ENCODE measurements at places on chromosomes 11 and 22.

- DNase-seq: no peak
Measured at GRCh38 chr11:19954899-19955298, 205.4 kb downstream of the DBX1 start.

GRCh38 chr11:22878039-22878438, 17.8 kb upstream of the CCDC179 start:
- no peak for DNase-seq

- no peak for DNase-seq
Measured at GRCh38 chr11:118046051-118046963, 30.6 kb upstream of the TMPRSS4 start.

DNA sequence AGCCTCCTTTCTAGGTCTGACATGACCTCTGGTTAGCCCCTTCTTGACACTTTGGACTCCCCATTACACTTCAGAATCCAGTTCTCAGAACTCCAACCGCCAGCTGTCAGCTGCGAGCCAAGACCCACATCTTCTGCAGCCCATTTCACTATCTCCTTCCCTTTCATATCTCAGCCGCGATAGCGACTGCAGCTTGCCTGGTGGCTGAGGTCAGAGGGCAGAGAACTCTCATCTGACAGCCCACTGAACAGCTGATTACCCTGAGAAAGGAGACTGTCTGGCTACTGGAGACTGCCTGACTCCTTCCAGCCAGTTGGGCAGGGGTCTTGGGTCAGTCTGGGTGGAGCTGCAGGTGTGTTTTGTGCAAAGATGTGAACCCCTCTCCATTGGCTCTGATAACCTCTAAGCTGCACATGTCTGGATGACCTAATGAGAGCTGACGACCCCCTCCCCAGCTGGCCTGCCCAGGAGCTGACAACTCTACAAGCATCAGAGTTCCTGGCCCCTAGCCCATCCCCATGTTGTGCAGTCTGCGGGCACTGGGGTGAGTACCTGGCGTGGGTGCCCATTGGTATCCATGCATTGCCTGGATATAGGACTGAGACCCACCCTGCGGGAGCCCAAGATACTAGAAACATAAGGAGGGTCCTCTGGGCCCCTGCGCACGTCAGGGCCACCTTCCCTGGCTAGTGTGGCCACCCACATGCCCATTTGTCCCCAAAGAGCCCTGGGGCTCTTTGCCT, 1.1 kb downstream of the CHRM1 start:
- no peak for DNase-seq

DNA sequence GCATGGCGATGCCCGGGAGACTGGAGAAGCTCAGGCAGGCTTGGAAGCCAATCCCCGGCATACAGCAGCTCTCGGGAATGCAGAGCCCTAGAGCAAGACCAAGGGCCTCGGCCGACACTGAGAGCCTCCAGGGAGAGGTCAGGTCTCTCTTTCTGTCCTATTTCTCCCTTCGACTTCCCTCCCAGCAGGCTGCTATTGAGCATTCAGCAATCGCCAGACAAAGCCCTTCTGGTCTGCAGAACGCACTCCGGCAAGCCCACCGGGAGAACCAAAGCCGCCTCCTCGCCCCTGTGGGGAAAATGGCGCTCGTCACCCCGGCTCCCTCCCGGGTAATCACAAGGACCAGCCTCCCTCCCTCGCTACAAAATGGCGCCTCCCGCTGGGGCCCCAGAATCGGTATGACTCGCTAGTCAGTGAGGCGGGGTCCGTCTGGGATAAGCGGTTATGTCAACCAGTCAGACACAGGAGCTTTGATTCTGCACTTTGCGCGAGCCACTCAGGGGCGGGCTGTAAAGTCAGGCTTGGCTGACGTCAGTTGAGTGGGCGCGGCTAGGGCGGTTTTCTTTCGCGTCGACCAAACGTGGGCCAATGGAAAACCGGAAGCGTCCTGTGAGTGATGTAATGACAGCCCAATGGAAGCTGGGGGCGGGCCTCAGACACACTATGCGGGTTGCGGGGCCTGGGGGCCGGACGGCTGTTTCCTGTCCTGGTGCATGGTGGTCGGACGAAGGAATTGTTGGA, at the start of gene ZNF143:
Gene ZNF143 (plus strand): TSS at position 691 of the 741 bp plus-strand sequence. CDS start 10,297 bp downstream, outside the sequence.
- DNase-seq: peak; percentile 100

GRCh38 chr22:26502688-26503561, 9.3 kb downstream of the TFIP11 start:
- DNase-seq: peak; percentile 95

DNA sequence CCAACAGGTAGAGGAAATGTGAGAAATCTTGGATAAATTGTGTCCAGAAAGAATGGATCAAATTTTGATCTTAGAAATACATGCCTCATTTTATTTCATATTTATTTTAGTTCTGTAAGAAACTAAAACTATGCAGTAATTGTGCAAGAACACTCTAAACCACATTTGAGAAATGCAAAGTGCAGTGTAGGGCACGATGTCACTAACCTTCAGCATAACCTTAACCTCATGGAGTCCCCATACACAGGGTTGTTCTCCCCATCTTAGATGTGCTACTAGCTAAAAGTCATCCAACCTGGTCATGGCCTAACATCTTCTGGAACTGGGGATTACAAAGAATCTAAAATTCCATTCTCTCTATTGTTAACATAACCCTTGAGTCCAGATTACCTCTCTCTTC, 48.4 kb upstream of the ARHGAP42 start:
- DNase-seq: no peak

GRCh38 chr11:3224401-3225057, 5.9 kb upstream of the MRGPRG start:
- no peak for DNase-seq

DNA sequence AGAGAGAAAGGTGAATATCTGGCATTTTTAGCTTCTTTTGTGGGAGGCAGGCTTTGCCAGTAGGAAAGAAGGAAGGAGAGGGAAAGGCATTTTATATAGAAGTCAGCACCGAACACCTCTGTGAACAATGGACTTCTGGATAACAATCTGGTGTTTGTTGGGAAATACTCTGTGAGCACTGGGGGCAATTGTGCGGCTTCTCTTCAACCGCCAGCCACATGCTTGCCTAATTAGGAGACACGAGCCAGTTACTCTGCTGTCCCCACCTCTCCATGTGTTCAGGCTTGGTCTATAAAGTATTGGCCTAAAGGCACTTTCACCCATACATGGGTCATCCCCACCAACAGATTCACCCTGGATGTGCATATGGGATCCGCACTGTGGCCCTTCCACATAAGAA, 523.6 kb downstream of the NTM start:
- no peak for DNase-seq

DNA sequence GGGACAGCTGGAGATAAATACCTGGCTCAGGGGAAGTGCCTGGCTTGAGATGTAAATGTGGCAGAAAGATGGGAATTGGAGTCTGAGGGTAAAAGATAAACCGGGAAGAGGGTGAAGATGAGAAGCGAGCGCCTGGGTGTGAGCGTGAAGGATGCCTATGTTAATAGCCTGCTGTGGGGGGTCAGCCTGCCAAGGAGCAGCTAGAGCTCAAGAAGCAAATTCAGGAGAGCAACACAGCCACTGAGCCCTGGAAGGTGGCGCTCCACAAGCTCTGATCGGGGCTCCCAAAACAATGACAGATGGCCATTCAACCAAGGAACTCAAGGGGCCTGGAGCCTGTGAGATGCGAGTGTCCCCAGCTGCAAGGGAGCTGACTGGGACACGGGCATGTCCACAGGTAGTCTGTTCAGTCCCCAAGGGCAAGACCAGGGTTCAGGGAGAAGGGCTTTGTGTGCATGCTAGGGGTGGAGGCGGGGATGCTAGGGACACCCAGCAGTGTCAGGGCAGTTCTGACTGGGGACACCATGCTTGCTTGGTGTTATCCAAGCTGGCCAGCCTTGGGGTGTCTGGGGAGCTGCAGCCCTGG, 2.8 kb downstream of the GSC2 start:
- no peak for DNase-seq

DNA sequence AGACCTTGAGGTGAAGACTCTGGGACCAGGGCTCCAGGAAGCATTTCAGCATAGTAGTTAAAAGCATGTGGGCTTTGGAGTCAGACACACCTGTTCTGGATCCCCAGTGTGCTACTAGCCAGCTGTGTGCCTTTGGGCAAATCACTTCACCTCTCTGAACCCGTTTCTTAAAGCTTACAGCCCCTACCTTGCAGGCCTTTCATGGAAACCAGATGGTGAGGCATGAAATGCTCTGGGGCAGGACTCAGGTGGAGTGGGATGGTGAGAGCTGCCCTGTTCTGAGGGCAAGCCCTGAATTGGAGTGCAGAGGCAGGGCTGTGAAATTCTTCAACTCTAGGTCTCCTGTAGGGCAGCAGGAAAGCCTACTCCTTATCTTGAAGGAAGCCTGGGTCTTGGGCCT, 10.5 kb downstream of the UCP2 start:
- DNase-seq: peak; percentile 10

- DNase-seq: no peak
Measured at GRCh38 chr11:130381317-130381716, 47.1 kb downstream of the ADAMTS8 start.

- DNase-seq: no peak
Measured at GRCh38 chr22:41996826-41997225, 1.8 kb upstream of the WBP2NL start.

DNA sequence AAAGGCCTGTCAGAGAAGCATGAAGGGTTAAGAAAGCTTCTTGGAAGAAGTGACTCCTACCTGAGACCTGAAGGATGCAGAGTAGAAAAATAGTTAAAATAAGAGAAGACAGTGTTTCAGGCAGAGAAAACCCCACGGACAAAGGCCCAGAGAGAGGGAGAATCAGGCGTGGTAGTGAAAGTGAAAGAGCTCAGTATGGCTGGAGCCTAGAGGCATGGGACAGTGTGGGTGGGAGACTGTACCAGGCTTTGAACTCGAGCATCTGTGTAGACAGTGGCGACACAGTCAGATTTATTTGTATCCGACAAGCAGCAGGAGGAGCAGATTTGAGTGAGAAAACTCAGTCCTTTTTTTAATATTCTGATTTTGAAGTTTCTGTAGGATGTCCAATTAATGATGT, 360.0 kb downstream of the OPCML start:
- DNase-seq: no peak

DNA sequence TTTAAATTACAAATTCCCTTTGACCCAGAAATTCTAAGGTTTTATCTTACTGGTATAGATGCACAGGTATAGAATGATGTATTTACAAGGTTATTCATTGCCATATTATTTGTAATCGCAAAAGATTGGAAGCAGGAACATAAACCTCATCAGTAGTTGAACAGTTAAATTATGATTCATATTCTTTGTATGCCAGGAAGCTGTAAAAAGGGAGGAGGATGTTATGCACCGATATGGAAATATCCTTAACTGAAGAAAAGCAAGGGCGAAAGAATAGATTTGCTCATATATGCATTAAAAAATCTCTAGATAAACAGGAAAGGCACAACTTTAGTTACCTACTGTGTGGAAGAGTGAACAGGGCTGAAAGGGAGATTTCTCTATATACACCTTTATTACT, 36.7 kb downstream of the PPFIA1 start:
- DNase-seq: no peak

GRCh38 chr11:43787824-43788223, 92.8 kb upstream of the ALKBH3 start:
- DNase-seq: no peak
